Stimulated activated CD8-positive, alpha-beta memory T cell treated with anti-CD3 and anti-CD28 coated beads, Interleukin-4, amount 100 ng/mL, for 24 hours (primary cell): ENCODE measurements at places on chromosomes 11 and 22.

DNA sequence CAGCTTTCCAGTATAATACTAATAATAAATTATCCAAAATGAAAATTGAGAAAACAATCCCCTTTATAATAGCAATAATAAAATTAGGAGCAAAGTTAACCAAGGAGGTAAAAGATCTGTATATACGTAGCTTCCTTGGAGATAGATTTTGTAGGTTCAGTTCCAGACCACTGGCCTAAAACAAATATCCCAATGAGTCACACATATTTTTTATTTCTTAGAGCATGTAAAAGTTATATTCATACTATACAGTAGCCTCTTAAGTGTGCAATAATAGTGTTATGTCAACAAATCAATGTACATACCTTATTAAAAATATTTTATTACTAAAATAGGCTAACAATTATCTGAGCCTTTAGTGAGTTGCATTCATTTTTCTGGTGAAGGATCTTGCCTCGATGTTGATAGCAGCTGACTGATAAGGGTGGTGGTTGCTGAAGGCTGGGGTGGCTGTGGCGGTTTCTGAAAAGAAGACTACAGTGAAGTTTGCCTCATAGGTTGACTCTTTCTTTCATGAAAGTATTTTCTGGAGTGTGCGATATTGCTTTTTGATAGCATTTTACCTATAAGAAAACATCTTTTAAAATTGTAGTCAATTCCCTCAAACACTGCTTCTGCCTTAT is 178.5 kb downstream of the ARHGAP42 start:
- no peak for DNase-seq

DNA sequence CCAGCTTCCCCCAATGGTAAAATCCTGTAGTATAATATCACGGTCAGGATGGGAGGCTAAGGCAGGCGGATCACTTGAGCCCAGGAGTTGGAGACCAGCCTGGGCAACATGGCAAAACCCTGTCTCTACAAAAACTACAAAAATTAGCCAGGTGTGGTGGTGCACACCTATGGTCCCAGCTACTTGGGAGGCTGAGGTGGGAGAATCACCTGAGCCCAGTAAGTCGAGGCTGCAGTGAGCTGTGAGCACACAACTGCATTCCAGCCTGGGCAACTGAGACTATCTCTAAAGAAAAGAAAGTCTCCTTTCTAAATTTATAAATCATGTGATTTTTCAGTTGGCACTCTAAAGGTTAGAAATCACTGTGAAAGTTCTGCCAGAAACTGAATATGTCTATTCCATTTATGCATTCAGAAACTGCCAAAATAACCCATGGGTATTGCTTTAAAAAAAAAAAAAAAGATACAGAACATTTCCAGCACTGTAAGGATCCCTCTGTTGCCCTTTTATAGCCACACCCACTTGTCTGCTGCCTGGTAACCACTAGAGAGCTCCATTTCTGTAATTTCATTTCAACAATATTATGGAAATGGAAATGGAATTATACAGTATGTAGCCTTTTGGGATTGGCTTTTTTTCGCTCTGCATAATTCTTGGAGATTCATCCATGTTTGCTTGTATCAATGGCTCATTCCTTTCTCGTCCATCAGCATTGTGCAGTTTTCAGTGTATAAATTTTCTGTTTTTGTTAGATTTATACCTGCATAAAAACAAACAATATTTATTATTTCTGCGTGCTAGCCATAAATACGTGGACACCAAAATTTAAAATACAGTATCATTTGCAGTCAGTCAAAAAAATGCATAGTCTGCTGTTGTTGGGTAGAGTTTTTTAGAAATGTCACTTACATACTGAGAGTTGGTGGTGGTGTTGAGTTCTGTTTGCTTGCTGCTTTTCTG is 9.4 kb downstream of the CDC45 start:
- no peak for DNase-seq

- DNase-seq = no peak
Measured at GRCh38 chr11:86386746-86387145, 12.1 kb downstream of the CCDC81 start.

DNA sequence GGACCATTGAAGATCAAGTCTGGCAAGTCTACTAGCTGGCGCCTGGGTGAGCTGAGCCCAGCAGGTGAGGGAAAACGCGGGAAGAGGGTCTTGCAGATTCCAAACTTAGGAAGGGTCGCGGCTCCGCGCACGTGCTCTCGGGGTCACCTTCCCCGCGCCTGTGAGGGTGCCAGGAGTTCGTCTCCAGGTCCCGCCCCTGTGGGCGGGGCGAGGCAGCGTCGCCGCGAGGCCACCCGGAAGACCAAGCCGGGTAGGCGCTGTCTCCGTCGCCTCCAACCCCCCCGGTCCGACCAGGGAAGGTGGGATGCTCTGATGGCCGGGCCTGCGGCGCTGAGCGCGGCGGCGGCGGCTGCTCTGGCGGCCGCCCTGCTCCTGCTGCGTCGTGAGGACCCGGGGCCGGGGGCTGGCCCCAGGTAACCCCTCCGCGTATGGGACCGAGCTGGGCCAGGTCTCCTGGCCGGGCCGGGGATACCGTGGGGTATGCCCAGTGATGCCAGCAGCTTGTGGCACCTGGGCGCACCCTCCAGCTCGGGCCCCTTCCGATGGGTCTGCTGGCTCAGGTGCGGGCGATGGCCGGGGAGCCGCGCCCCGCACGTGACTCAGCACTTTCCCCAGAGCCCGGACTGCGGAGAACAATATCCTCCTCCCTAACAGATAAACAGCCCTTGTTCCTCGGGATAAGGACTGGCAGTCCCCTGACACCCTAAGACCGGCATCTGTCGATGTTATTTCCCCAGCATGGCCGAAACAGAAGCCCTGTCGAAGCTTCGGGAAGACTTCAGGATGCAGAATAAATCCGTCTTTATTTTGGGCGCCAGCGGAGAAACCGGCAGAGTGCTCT is at the start of gene HTATIP2:
Gene HTATIP2, plus strand, starts transcription at position 215 of the 841 bp plus-strand sequence. Its CDS starts 524 bp downstream, at position 739.
- DNase-seq = peak; percentile 66

DNA sequence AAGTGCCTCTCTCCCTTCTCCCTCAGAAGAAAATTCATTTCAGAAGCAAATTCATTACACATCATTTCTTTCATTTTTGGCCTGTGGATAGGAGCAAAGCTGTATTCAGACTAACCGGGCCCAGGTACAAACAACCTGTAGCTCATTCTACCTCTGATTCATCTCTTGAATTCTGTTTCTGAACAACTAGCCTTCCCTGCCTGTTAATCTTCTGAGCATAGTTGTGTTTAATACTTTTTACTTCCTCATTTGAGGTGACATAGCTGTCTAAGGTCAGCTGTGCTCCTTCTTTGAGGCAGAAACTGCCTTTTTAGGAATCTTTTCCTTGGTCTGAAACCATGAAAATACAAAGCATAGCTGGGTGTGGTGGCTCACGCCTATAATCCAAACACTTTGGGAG is 12.6 kb upstream of the IL18BP start:
- DNase-seq = no peak

GRCh38 chr22:19816372-19817119 is 38.1 kb downstream of the GNB1L start:
- DNase-seq = no peak

DNA sequence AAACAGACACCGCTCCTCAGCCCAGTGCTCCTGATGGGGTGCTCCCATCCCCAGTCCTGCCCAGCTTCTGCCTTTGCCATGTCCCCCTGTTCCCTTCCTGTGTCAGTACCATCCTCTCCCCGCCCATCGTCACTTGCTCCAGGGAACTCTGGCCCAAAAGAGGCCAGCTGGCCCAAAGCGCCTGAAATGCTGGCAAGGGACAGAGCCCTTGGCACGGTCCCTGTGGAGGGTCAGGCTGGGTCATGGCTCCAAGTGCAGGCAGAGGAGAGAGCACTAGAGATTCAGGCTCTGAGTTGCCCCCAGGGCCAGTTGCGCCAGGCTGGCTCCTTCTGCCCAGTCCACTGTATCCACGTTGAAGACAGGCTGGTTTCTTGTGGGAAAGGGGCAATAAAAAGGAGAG is 8.4 kb upstream of the HDHD5 start:
- DNase-seq = no peak

- no peak for DNase-seq
Measured at GRCh38 chr11:7495882-7496551, 10.7 kb downstream of the OLFML1 start.

GRCh38 chr11:73236854-73237253 is 18.8 kb downstream of the P2RY2 start:
- DNase-seq = no peak

GRCh38 chr11:9092853-9093778 is 1.7 kb upstream of the SCUBE2 start:
- DNase-seq = no peak

- DNase-seq = no peak
Measured at GRCh38 chr11:15446929-15447328, 332.2 kb downstream of the INSC start.
